Breast epithelium (tissue), 4 donors: ENCODE measurements at places on chromosomes 3 and 15. TPM values are rescaled to one million over a fixed set of nuclear protein-coding genes. Genes with fewer than 3 reads are reported as not detected.
A peak's percentile ranks its signal among the peaks of the same experiment; 100 is the strongest.

DNA sequence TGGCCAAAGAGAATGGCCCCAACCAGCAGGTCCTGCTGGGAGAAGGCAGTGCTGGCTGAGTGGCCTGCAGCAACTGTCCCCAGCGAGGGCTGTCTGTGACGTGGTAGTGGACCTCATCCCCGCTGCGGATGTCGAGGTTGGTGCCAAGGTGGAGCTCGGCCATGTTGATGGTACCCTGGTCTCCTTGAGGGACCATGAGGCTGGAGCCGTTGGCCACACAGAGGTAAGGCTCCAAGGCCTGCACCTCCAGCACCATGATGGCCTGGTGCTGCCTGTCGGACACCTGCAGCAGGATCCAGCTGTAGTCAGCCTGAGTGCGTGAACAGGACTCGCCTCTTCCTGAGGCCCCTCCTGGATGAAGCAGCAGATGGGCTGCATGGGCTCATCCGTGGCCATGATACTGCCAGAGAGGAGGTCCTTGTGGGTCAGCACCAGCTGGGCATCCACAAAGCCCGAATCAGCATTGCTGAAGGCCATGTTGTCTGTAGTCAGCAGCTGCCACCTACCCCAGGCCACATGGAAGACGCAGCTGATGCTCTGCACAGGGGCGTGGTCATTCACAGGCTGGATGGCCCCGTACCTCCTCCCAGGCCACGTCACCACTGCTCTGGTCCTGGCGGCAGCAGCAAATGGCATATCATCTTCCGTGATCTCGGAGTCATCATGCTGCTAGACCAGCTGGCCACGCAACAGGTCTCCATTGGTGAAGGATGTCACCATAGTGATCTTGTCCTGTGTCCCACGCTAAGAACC is 167.5 kb downstream of the GOLGA6L4 start:
- DNase-seq = peak; percentile 8

DNA sequence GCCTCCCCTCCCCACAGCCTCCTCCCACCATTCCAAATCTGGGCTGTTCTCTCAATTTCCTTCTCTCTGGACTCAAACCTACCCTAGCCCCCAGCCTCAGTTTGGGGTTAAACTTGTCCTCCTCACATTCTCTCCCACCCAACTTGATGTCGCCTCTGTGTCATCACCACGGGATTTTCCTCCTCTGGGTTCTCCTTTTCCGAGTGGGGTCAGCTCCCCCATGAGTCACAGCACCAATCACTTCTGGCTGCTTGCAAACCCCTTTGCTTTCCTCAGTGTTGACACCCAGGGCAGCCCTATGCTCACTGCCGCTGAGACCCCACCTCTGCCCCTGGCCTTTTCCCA is 451 bp downstream of the CCR5AS start:
- no peak for DNase-seq

DNA sequence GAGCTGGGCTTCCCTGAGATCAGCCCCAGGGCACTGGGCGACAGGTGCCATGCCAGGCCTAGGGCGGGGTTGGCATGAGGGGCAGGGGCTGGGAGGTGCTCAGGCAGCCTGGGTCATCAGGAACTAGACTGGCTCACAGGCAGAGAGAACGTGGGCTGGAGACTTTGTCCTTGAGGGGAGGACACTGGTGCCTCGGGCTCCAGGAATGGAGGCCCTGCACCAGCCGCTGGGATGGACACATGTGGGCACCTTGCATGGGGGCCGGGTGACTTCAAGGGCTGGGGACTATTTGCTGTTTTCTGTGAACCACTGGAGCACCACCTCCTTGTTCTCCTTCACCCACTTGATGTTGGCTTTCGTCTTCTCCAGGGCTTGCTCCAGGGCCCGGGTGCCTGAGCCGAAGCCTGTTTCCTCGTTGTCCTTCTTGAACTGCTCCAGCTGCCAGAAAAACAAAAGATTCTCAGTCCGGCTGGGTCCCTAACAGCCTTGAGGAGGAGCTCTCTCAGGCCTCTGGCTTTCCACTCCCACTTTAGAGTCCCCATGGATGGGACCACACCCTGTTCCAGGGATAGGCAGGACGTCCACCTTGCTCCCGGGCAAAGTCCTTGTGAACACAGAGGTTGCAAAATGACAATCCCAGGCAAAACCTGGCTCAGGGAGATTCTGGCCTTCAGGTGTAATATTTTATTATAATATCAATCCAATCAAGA is 9.1 kb downstream of the MESP2 start:
- peak; percentile 60 for DNase-seq

DNA sequence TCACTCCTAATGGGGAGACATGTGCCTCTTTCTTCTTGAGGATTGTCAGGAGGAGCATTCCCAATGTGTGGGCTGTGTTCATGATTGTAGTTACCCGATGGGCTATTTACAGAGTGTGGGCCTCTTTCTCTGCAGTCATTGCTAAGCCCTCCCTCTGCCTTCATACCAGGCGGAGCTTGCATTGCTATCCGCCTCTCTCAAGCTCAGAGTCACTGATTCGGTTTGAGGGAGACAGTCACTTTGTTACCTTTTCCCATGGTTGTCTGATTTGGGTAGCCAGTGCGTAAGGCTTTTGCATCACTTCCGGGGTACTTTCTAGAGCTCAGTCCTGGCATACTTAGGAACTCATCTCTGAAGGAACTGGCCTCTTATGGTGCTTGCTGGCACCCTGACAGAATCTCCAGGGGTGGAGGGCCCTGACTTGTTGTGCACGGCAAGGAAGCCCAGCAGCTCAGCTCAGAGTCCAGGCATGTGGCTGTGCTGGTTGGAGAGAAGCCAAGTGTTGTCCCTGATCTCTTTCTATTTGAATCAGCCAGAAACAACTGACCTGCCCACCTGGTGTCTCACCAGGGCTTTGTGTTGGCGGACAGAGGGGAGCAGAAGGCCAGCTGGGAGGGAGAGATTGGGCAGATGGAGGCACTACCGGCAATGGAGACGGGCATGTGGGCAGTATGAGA is 79.8 kb downstream of the EPHB1 start:
- no peak for DNase-seq

DNA sequence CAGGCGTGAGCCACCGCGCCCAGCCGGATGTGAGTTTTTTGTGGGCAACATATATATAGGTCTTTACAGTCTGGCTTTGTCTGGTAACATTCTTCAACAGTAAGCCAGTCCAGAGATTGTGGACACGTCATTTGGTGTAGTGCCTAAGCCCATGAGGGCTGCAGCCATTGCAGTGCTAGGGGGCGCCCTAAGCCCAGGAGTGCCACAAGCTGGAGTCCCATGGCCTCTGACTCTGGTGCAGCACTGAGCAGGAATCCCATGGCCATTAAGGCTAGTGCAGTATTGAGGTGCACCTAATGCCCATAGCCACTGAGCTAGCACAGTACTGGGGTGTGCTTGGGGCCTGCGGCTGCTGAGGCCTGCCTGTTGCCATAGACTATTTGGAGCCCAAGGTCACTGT is 136.4 kb upstream of the NDN start:
- DNase-seq = no peak

Gene TM6SF1
- total RNA-seq = 7.3 TPM

Gene ACOX2
- 31.5 TPM for total RNA-seq

Gene SLC6A20
- total RNA-seq = 0.33 TPM

Gene PPP1R14D
- 4.9 TPM for total RNA-seq
